ENCODE measurements at places on chromosomes 2 and 18. TPM values are rescaled to one million over a fixed set of nuclear protein-coding genes. Genes with fewer than 3 reads are reported as not detected.

- DNase-seq = no peak
These were observed 265.6 kb downstream of the DSEL start for GRCh38 chr18:67250776-67251424.

DNA sequence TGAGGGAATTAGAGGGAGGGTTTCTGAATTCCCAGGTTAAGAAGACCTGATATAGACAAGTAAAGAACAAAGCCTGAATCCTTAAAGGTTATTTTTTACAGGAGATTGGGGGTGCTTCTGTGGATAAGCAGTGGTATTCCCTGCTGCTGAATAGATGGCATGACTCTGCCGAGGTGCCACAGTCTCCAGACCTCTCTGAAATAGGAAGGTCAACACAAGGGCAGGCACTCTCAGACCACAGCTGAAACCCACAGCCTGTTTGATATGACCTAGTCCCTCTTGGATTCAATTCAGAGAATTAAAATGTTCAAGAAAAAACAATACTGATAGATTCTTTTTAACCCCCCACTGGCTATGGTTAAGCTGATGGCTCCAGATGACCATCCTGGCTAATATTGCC is 259.3 kb downstream of the PTGR3 start:
- no peak for DNase-seq

GRCh38 chr18:12373771-12374116 is 3.3 kb downstream of the AFG3L2 start:
- no peak for DNase-seq

GRCh38 chr2:69985216-69985615 is 23.8 kb upstream of the ASPRV1 start:
- no peak for DNase-seq

DNA sequence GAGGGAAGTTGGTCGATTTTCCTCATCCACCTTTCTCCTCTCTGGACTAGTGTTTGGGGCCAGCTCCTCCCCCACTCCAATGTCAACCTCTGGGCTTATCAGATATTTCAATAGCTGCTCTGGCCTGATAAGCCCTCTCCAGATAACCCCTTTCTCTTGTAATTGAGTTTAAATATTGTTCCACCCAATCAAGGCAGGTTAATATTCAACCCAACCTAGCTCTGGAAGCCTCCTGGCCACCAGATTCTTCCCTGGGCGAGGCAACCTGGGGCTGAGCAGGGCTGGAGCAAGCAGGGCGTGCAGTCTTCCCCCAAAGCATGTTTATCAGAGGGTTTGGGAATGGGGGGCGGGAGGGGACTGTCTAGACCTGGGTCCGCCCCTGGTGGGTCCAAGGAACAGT is 73.8 kb downstream of the TFCP2L1 start:
- peak; percentile 44 for DNase-seq

DNA sequence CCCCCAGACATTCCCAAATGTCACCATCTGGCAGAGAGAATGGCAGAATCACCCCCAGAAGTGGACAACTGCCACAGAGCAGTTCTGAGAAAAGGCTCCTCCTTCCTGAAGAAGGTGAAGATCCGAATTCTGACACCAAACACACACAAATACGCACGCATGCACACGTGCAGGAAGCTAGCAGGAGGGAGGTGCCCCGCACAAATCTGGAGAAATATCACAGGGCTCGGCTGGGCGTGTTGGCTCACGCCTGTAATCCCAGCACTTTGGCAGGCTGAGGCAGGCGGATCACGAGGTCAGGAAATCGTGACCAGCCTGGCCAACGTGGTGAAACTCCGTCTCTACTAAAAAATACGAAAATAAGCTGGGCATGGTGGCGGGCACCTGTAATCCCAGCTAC is 38.5 kb upstream of the ATG16L1 start:
- DNase-seq = no peak

DNA sequence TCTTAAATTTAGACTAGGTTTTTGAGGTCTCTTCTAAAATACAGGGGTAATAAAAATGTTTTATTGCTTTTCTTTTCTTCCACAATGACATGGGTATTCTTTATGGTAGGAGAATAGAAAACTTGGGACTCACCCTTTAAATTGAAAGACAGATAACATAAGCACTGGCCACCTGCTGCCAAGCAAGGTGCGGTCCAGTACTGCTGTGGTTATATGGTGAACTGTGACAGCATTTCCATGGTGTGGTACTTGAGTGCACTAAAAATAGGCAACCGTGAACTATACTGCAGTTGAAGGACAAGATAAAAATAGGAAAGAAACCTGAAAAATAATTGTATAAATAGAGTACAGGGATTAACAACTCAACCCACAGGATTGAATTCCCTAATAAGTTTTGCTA is 54.4 kb upstream of the GRB14 start:
- no peak for DNase-seq

GRCh38 chr2:28185891-28186290 is 206.8 kb upstream of the FOSL2 start:
- no peak for DNase-seq

DNA sequence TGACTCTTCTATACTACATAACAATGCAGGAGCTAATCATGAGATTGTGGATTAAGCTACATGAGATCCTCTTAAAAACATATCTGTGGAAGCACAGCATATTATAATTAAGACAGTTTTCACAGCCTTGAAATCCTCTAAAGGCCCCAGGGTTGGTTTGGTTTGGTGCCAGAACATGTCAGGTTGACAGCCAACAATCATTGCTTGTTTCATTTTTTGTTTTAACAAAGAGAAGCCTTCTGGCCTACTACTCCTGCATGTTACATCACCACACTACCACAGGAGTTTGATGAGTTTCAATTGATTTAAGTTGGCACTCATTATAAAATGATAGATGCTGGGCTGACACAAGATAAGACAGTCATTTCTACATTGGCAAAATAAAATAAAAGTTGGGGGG is 255.9 kb upstream of the ERBB4 start:
- DNase-seq = no peak

DNA sequence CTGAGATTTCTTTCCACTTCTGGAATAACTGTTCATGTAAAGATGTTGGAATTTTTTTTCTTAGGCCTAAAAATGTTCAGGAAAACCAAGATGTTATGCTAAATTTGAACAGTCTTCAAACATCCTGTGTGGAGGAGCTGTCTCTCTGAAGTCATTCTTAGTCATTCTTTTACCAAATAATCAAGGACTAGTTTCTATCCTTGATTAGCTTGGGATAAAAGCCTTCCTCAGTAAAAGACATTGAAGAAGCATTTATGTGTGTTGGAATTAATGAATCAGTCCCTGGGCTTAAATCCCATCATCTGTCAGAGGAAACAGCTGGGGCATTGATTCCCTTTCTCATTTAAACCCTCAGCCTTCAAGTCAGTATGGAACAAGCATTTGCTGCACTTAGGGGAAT is 300.1 kb upstream of the NXPH2 start:
- DNase-seq = no peak

DNA sequence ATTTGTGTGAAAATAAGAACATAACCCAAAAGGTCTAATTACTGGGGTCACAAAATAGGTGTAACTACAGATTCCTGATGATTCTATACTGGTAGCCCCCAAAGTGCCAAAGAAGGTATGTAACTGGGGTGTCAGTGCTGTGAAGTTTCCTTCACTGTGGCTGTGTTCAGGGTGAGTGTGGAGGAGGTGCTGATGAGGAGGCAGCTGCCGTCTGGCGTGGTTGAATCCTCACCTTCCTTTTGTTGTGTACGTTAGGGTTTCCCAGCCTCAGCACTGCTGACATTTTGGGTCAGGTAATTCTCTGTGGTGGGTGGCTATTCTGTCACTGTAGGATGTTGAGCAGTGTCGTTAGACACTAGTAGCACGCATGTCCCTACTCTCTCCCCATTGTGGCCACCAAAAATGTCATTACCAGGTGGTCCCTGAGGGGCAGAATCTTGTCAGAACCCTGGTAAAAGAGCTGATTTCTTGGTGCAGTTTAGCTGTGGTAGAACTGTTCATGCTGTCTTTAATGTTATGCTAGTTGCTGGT is 31.5 kb downstream of the ADNP2 start:
- DNase-seq = no peak

WDR75 gene
- polyA plus RNA-seq = 41.2 TPM

POTEJ gene
- polyA plus RNA-seq = 0.07 TPM

AP1S3 gene
- 6.3 TPM for polyA plus RNA-seq
